ENCODE measurements at places on chromosomes 3 and 15. TPM values are rescaled to one million over a fixed set of nuclear protein-coding genes. Genes with fewer than 3 reads are reported as not detected.
A peak's percentile ranks its signal among the peaks of the same experiment; 100 is the strongest.

DNA sequence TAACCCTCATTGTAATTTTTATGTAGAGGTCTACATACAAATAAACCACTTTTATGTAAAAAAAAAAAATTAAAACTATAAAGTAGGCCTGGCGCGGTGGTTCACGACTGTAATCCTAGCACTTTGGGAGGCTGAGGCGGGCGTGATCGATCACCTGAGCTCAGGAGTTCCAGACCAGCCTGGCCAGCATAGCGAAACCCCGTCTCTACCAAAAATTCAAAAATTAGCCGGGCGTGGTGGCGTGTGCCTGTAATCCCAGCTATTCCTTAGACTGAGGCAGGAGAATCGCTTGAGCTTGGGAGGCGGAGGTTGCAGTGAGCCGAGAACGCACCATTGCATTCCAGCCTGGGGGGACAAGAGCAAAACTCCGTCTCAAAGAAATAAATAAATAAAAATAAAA, 766 bp upstream of the SLC12A6 start:
- no peak for DNase-seq

- DNase-seq, result no peak
Measured at GRCh38 chr3:147364771-147365170, 41.6 kb downstream of the ZIC4 start.

GRCh38 chr15:52159645-52160044, 31.5 kb downstream of the GNB5 start:
- DNase-seq, result no peak

- DNase-seq, result no peak
Measured at GRCh38 chr3:97987306-97987705, 15.1 kb upstream of the RIOX2 start.

GRCh38 chr3:53694046-53694445, 152.2 kb downstream of the CHDH start:
- DNase-seq, result no peak

DNA sequence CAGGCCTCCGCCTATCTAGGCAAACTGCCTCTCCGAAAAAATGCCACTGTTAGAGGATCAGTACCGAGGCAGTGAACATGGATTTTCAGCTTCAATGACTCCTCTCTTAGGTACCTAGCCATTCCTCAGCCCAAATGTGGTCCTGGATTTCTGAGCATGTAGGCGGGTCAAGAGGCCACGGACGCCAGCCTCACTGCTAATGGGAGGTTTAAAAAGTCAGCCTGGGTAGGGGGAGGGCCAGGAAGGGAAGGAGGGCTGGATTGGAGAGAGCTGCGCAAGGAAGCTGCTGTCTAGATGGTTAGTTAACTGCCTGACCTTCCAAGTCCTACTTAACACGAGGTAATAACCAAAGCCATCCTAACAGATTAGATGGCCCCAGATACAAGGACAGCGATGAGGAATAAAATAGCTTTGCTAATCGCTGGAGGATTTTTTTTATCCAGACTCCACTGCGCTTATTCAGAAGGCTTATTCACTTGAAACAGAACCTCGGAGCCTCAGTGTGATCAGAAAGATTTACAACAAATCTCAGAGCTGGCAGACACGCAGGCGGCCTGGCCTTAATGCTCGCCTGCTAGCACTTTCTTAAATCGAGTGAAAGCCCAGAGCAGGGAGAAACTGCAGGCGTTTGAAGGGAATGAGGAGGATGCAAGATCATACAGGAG, 34.3 kb downstream of the TLE3 start:
- DNase-seq, result no peak

GRCh38 chr3:116030131-116030850, 407.0 kb downstream of the GAP43 start:
- DNase-seq, result no peak

DNA sequence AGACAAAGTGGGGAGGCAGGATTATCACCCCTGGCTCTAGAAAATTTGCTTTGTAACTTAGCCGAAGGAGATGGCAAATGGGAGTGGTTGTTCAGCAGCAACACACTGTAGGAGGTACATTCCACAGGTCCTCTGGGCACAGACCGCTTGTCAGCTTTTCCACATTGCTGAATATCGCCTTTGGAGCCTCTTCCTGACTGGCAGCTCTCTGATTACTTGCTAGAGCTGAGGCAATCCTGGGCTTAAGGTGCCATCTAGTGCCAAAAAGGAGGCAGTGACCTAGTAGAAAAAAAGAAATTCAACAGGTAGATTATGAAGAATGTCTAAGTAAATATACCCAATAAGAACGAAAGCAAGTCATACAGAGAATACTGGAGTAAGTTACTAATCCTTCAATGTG, 13.1 kb upstream of the SCN5A start:
- no peak for DNase-seq

- DNase-seq, result no peak
Measured at GRCh38 chr3:179452176-179452564, 900 bp upstream of the GNB4 start.

GRCh38 chr15:54579855-54580254, 601.6 kb downstream of the UNC13C start:
- no peak for DNase-seq

DNA sequence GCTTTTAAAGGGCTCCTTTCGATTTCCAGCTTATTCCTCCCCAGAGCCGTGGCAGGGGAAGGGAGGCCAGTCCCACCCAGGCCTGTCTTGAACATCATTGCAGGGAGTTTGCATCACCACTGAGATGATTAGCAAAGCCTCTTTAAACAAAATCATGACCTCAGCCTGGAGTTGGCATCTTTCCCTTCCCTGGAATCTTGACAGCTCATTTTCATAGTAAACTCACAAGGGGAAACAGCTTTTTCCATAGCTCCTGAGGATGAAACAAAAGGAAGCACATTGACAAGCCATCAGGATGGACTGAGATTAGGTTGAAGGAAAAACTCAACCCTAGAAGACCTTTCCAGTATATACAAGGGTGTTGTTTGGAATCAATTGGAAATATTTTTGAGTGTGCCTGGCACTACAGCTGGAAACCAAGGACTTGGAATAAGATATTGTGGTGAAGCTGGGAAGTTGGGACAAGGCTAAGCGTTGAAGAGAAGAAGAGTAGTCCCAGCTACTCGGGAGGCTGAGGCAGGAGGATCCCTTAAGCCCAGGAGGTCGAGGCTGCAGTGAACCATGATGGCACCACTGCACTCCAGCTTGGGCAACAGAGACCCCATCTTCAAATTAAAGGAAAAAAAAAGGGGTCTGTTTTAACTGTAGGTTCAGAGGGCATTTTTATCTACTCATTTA, 3.1 kb upstream of the LARP6 start:
- peak; percentile 98 for DNase-seq

DNA sequence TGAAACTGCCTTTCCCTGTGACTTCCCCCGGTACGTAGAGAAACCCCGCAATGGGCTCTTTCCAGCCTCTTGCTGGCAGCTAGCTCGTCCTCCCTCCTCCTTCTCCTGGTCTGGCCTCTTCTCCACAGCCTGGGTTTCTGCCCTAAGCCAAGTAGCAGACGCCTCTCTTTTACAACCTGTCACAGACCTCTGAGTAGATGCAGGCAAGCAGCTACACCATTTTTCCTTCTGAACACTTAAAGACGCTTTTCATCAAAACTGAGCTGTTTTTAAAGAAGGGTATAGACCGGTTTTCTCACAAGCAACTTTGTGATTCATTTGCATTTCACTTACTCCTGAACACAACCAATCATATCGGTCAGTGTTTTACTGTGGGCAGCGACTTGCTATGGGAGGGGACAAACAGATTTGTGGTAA, 32.0 kb downstream of the ADAMTSL3 start:
- DNase-seq, result no peak

Gene C15orf61
- 3.1 TPM for polyA plus RNA-seq

Gene DIS3L
- 15.6 TPM for polyA plus RNA-seq

Gene BRK1
- polyA plus RNA-seq, result 184 TPM

Gene TIGIT
- not detected for polyA plus RNA-seq

Gene MCF2L2
- polyA plus RNA-seq, result 0.05 TPM
